Myocyte (in vitro differentiated cells): ENCODE measurements at places on chromosomes 11 and 22. TPM values are rescaled to one million over a fixed set of nuclear protein-coding genes. Genes with fewer than 3 reads are reported as not detected.

CLMP gene
- 17.2 and 32.0 TPM in 2 replicates for total RNA-seq

DEFB131B gene
- not detected in 2 replicates for total RNA-seq

SSTR3 gene
- total RNA-seq: not detected in 2 replicates

FREY1 gene
- total RNA-seq: 0.29 and 0.42 TPM in 2 replicates

OR51I1 gene
- total RNA-seq: not detected in 2 replicates

TMEM151A gene
- total RNA-seq: 0.08 and 0.26 TPM in 2 replicates

- peak; percentile 49 for DNase-seq
These were observed 98.6 kb upstream of the CD44 start for GRCh38 chr11:35040221-35040942.

GRCh38 chr11:9605742-9606141, 32.3 kb downstream of the WEE1 start:
- DNase-seq: no peak

GRCh38 chr22:39021552-39022250, 774 bp downstream of the APOBEC3D start:
- DNase-seq: no peak

- no peak for DNase-seq
These were observed 1.2 kb upstream of the C11orf16 start for GRCh38 chr11:8933931-8934330.

- no peak for DNase-seq
These were observed 16.0 kb downstream of the PIM3 start for GRCh38 chr22:49976439-49977175.

GRCh38 chr11:20670932-20671403, 1.6 kb downstream of the NELL1 start:
- no peak for DNase-seq

GRCh38 chr22:36303115-36303467, 50.2 kb downstream of the APOL1 start:
- no peak for DNase-seq

- no peak for DNase-seq
These were observed 34.3 kb downstream of the TOM1 start for GRCh38 chr22:35334004-35334403.

GRCh38 chr11:78310500-78310909, 107.1 kb downstream of the GAB2 start:
- peak; percentile 82 for DNase-seq

DNA sequence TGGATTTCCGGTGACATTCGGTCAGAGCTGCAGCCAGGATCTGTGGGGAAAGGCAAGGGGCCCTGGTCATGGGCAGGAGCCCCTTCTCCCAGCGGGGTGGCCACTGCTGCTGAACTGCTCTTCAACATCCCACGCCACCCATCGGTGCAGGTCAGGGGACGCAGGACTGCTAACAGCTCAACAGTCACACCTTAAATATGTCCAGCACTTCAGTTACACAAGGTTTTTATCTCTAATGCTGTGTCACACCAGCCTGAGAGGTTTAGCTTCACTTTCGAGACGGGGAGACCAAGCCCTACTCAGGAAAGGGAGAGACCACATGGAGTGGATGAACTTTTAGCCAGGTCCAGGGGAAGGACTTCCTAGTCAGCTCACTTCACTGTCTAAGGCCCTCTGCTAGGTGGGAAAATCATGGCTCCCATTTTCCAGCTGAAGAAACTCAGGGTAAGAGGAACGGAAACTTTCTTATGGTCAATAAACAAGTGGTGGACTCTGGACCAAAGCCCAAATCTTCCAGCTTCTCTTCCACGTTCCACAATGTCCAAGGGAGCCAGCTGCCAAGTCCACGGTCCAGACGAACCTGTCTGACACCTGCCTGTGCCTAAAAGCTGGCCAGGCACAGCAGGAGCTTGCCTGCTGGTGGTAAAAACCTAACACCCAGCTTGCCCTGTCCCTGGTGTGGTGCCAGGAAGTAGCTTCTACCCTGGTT, 21.0 kb upstream of the CHADL start:
- no peak for DNase-seq

- DNase-seq: no peak
These were observed 14.9 kb downstream of the GAS2 start for GRCh38 chr11:22681281-22681812.

GRCh38 chr11:10650630-10651029, 42.9 kb downstream of the IRAG1 start:
- no peak for DNase-seq

GRCh38 chr11:455566-456147, 5.6 kb downstream of the PTDSS2 start:
- peak; percentile 55 for DNase-seq

DNA sequence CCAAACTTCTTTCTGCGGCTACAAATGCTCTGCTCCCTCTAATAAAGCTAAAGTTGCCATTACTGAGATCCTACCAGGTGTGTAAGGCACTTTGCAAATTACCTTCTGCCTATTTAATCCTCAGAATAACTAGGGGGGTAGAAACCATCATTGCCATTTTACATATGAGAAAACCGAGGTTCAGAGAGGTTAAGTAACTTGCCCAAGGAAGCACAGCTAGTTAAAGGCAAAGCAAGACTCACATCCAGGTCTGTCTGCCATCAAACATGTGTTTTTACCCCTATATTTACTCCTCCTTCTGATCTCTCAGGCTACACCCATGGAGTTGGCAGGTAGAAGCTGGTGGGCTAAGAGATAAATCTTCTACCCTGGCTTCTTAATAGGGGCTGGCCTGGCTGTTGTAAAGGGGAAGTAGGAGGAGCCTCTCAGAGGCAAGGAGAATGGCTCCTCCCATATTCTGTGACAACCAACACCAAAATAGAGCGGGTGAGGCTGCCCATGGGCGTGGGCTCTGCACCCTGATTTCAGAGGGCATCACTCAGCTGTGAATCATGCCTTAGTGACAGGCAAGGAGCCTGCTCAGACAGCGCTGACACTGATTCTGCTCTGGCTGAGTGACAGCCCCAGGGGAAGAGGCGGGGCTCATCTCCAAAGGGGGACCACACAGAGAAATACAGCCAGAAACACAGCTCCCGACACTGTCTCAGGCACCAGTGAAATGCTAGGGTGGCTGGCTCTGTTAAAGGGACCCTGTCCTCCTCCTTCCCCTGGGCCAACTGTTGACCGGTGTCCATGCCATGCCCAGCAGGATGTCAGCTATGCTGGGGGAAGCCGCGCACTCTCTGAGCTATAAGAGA, 106.8 kb downstream of the ABTB2 start:
- peak; percentile 95 for DNase-seq

DNA sequence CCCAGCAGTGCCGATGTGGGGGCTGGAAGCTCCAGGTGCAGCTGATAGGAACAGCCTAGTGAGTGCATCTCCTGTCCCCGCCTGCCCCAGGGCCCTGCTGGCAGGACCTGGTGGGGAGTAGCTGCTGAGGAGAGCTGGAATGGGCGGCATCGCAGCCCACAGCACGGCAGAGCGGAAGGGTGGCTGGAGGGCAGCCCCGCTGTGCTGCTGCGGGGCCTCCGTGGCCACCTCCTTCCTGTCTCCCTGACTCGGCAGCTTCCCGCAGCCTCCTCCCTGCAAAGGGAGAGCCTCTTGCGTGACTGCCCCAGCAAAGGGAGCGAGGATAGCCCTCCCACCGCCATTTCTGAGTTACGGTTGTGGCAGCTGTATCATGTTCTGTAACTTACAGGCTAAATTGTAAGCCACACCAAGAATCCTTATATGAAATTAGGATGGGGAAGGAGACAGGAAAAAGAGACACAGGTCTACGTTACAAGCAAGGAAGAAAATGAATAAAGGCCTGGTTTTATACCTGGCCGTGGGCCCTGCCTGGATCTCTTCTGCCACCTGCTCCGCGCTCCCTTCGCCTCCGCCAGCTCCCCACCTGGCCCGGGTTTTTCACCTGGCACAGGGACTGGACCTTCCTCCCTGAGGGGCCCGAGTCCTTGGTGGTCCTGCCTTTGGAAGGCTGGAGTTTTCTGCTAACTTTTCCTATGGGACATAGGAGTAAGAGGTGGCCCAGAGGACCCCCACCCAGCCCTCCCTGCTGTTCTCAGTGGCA, 10.0 kb downstream of the TPCN2 start:
- no peak for DNase-seq

GRCh38 chr11:28939381-28939780, 831.2 kb downstream of the METTL15 start:
- DNase-seq: no peak

DNA sequence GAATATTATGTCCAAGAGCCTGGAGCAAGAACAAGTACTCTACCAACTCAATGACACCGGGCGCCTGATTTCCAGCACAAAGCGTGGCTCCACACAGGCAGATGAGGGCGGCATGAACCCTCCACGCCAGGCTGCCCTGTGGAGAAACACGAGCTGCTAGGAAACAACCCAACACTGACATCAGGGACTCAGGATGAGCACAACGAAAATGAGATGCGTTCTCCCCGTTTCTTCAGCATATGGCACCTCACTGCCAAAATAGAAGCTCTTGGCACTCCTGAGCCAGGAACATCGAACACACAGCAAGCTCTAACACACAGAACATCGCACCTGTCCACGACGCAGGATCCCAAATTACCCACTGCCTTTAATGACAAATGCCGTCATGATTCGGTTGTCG, 68.3 kb downstream of the NCAPD3 start:
- no peak for DNase-seq

DNA sequence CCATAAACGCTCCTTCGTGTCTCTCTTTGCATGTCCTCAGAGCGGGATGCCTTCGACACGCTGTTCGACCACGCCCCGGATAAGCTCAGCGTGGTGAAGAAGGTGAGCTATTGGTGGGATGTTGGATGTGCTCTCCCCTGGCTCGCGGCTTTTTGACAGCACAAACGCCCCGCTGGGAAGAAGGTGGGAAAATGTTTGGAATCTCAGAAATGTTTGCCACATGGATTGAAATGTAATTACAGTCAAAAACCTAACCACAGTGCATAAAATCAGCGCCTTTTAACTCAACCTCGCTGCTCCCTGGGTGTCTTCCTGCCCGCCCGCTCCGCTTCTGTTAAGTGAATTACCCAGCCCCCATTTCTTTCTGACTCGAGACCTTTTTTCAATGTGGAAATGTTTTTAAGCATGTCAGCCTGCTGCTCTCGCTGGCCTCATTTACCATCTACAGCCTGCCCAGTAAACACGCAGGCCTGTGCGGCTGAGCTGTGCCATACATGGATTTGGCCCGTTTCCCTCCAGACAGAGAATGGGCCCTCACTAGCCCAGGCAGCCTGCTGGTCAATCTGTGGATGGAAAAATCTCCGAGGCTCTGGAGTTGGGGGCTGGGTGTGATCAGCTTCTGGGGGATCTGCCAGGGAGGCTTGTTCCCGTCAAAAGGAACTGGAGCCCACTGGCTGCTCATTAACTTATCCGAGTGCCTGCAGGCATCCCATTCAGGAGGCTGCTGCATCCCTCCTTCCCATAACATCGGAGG, 32.7 kb upstream of the PARVG start:
- DNase-seq: no peak

DNA sequence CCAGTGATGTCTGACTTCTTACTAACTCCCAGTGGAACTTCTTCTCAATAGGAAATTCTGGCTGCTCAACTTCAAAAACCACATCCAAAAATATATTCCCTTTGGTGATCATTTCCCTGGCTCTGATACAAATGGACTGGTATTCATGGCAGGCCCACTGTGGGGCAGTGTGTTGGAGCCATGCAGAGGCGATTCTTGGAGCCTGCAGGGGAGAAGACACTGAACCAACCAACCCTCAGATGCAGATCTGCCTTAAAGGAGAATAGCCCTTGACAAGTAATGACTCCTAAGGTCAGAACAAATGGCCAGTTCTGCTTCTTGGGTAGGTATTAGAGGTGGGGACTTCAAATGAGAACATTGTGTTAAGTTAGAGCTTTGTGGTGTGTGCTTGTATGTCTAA, 12.2 kb downstream of the OR4D9 start:
- DNase-seq: peak; percentile 16

DNA sequence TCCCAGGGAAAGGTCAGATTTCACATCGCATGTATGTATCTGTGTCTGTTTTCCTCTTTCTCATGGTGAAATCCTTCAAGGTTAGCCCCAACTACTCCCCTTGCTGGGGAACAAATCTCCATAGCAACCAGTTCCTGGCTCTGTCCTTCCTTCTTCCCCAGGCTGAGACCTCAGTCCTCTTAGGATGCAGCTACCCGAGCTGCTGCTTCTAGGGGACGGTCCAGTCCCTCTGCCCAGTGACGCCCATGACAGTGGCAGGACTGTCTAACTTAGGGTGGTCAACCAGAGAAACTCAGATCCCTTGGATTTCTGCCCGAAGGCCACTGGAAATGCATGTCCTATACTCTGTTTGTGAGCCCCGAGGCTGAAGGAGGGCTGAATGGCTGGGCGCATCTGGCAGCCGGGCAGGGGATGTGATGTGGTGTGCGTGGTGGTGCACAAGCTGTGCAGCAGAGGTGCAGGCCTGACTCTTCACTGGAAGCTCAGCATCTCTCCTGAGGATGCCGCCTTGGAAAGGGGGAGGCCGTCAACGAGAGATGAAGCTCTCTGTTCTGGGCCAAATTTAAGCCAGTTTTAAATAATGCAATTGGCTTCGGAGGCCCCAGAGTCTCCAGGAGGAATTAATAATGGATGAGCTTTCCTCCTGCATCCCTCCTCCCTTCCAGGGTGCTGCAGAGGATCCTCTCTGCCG, 118.7 kb upstream of the B3GAT1 start:
- DNase-seq: no peak

DNA sequence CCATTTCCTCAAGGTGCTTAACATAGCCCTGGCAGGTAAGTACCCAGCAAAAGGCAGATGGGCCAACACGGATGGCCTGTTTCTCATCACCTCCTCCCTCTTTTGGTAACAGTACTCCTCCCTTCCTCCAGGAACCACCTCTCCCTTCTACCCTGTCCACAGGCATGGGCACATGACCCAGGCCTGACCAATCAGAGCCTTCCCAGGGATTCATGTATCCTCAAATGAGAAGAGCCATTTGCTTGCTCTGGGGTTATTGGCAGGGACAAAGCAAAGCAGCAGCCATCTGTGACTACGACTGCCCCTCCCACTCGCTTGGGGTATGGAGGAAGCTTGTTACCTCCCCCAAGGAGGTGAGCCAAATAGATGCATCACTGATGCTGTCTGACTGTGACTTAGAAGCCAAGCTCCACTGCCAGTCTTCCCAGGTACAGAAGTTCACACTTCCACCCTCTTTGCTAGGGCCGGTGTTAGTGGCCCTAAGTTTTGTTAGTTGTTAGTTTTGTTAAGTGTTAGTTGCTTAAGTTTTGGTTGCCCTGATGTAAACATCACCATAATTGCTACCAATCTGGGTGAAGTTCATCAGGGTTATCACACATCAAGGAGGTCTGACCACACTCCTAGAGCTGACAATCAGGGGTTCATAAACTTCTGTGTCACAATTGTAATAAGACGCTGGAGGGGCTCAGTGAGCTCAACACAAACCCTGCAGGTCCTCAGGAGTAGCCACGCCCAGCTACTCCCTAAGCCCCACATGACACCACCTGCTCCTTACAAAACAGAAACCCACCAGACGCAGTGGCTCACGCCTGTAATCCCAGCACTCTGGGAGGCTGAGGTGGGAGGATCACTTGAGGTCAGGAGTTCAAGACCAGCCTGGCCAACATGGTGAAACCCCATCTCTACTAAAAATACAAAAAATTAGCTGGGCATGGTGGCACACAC, 57.3 kb downstream of the ARFGAP3 start:
- no peak for DNase-seq
